IPS-NIHi11 (cell line): ENCODE measurements at places on chromosomes 3 and 15.
A peak's percentile ranks its signal among the peaks of the same experiment; 100 is the strongest.

DNA sequence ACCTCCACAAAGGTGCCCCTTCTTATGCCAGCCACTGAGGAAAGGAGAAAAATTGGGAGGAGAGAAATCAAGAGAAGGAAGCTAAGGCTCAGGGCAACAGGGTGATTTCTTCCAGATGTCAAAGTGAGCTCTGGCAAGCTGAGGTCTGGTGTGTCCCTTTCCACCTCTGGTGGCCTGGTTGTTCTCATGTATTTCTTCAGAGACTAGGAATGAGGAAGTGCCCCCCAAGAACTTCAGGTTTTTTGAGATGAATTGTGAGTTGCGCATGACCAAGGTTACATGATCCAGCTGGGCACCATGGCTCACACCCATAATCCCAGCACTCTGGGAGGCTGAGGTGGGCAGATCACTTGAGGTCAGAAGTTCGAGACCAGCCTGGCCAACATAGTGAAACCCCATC is 5.6 kb downstream of the RAB6B start:
- DNase-seq = no peak

- no peak for DNase-seq
These were observed 321.8 kb downstream of the TIGIT start for GRCh38 chr3:114615523-114616085.

- peak; percentile 88 for DNase-seq
These were observed 17.2 kb upstream of the USP3 start for GRCh38 chr15:63487076-63487757.

- DNase-seq = peak; percentile 74
These were observed 36.5 kb downstream of the ANAPC13 start for GRCh38 chr3:134449277-134449676.

- no peak for DNase-seq
These were observed 145.8 kb downstream of the CBLB start for GRCh38 chr3:105722943-105723556.

GRCh38 chr3:140844072-140844471 is 97.6 kb upstream of the SLC25A36 start:
- no peak for DNase-seq

DNA sequence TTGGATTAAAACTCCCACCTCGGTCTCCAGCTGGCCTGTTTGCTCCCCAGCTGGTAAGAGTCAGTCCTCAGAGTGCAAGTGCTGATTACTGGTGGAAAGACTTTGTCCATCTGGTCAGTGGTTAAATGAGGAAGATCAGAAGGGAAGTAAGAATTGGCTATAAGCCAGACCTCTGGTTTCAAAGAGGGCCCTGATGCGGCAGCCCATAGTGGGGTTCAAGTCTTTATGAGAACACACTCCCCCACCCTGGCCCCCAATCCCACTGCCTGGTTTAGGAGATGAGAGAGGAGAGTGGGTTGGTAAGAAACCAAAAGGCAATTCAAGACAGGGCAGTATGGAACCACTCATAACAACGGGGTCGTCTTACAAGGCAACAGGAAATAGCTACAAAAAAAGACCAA is 65.0 kb downstream of the FRMD4B start:
- DNase-seq = no peak

- DNase-seq = no peak
These were observed 61.1 kb upstream of the GCNT3 start for GRCh38 chr15:59550530-59550929.

DNA sequence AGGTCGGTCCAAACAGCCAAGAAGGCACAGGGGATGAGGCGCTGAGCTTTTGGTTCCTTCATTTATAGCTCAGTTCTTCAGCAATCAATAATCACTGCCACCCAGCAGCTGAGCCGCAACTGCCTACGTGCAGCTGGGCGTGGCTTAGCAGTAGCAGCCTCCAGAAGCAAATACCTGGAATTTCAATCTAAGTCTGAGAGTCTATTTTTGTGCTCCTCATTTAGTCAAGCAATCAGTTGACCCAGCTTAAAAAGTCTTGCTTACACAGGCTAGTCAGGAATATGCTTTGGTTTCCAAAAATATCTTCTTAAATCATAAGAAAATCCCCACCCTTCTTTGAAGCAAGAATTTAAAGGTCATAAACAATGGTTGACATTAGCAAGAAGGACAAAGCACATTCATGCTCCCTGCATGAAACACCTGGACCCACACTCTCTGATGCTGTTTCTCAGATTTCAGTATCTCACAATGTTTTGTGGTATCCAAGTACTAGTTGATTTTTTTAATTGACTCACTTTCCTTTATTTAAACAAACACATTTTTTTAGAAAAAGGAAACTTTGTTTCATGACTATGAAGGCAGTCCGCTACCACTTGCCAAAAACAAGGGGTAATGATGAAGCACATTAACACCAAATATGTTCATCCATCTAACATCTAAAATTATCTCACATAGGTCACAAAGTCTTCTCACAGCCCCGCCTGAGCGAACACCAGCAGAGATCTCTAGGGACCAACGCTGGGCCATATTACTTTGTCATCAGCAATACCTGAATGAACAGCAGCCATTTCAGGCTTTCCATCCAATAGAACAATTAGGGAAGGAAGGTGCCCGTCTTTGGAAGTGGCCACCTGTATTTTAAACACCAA is 106.1 kb downstream of the OXNAD1 start:
- DNase-seq = no peak

DNA sequence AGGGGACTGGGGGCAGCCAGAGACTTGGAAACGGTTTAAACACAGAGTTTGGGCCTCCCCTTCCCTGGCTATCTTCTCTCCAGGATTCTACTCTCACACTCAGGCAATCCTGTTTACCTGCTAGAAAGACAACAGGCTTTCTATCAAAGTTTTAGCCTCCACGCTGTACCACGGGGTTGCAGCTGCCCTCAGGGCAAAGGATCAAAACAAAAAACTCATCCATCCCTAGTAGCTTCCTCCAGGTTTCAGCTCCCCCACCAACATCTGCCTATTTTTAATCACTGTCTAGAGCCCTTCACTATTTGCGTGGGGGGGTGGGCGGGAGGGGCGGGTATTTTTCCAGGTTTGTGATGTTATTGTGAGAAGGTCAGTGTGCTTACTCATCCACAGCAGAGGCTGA is 286.8 kb upstream of the TRIM42 start:
- DNase-seq = peak; percentile 20

DNA sequence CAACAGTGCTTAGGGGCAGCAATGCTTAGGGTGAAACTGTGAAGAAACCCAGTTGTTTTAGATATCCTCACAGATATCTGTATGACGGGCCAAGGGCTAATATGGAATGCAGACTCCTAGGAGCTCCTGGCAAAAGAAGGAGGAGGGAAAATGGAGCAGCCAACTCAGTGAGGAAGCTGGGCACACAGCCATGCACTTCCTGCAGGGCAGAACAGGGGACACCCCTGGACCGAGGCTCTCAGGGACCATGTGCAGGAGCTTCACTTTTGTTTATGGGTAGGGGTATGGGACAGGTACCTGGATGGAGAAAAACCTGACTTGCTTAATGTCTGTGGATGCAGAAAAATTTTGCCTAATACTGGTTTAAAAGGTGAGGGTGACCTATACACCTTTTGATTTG is 20.2 kb downstream of the NIPA1 start:
- no peak for DNase-seq
